ENCODE measurements at places on chromosomes 3 and 15. TPM values are rescaled to one million over a fixed set of nuclear protein-coding genes. Genes with fewer than 3 reads are reported as not detected.

- no peak for DNase-seq
Observed at GRCh38 chr3:30760040-30760695, 134.3 kb downstream of the GADL1 start.

SENP8 gene
- total RNA-seq: 6.9 TPM

DNA sequence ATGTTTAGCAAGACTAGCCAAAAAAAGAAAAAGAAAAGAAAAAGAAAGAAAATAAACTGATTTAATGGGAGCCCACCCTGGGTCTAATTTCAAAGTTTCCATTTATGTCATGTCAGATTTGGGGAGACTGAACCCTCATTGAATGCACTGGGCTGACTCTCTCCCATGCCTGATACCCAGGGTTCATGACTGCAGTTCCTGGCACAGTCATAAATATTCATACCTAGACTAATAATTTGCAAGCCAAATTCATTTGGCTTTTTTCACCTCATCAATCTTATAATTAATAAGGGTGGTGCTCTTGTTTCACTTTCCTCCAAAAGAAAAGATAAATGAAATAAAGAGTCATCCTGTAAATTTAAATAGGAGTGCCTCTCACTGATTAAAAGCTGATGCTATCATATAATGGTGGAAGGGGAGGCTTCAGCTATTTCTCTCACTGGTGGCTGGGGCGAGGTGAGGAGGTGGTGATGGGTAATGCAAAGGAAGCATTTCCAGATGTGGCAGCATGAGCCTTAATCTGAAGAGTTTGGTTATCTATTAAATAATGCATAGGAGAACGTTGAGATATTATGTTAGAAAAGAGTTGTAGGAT is 224.5 kb downstream of the MEIS2 start:
- DNase-seq: no peak

DNA sequence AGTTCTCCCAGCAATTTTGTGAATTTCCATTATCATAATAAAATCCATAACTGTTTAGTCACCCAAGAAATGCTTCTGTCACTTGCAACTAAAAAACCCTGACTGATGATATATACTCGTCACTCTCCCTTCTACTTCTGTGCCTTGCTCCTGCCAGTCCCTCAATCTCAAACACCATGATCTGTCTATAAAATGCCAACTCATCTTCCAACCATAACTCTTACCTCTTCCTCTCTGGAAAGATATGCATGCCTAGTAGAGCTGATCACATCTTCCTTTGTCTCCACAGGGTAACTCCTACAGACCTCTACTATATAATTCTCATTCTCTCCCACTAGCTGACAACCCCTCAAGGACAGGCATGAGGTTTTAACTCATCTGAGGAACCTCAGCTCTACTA is 5.2 kb upstream of the VEPH1 start:
- DNase-seq: no peak

DNA sequence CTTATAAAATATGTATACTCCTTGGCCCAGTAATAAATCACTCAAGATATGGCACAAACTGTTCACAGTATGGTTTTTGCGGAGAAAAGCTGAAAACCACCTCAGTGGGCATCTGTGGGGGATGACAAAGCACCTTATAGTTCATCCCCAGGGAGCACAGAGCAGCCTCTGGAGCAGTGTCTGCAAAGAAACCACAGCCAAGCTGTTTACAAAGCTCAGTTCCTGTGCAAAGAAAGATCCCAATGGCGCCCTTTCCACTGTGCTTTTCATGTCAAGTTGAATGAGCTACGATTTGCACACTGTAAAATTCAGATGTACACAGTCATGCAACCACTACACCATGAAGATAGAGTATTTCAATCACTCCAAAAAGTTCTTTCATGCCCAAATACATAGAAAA is 2.5 kb upstream of the EFCC1 start:
- no peak for DNase-seq

DNA sequence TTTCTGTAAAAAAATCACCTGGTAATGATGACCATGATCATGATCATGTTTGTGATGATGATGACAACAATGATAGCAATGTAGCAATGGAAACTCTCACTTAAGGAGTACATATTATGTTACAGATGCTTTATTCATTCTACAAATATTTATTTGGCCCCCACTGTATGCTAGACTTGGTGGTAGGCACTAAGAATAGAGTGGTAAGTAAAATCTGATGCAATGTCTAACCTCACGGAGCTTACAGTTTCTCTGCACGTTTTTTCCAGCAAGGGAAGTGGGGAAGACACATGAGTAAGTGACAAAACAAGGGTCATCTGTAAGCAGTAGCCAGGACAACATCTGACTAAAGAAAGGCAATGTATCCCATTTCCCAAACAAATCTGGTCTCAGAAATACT is 199.4 kb upstream of the MRPL3 start:
- DNase-seq: no peak

Data from heart left ventricle (tissue), 16 donors.